ENCODE measurements at places on chromosomes 7 and 10.

DNA sequence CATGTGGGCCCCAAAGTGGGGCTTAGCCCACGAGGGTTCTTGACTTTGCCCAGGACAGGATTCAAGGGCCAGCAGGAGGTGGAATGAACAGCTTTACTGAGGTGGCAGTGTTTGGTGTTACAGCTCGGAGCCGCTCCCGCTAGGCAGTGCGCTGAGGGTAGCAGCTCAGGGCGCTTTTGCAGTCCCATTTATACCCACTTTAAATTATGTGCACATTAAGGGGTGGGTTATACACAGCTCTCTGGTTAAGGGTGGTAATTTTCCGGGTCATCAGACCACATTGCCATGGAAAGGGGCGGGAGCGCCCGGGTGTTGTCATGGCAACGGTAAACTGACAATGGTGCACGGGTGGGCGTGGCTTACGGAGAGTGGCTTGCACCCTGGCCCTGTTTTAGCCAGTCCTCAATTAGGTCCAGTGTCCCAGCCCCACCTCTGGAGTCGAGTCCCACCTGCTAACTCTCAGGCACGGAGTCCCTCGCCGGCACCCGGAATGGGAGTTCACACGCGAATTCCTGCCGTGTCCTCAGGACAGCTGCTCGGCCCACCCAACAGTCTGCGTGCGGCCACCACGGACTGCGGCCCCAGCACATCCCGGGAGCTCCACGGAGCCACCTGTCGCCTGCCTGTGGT is 58.2 kb upstream of the PDGFA start:
- DNase-seq = no peak

DNA sequence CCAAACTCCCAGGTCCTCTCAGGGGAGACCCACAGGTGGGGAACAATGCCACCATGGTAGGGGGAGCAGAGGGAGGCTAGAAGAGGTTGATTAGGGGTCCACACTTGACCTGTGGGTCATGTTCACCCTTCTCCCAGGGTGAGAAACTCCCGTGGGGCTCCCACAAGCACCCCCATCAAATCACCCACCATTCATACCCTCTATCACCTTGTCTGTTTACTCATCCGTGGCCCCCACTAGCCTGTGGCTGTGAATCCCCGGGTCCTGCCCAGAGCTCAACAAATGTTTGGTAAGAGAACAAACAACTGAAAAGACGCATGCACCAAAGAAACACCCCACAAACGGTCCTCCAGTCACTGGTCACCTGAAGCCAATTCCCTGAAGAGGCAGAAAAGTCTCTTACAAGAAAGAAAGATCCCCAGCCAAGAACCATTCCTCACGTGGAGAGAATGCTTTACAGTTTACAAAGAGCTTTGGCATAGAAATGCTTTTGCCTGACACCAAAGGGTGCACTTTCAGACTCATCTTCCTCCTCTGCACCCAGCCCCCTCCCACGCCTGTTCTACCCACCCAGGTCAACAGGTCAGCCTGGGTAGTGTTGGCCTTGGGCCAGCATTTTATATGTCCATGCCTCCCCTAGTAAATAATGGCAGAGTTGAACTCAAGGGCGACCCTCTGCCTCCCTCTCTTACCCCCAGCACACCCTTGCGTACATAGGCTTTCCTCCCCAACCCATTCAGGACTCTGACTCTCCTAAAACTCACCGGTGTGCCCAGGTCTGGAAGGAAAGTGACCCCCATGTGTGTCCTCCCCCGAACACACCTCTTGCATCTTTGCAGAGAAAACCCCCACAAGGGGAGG is 1.9 kb downstream of the ZCCHC24 start:
- no peak for DNase-seq

GRCh38 chr10:48745662-48746245 is 61.1 kb downstream of the WDFY4 start:
- DNase-seq = no peak

- no peak for DNase-seq
These were observed 407.1 kb downstream of the DNAJB6 start for GRCh38 chr7:157743781-157744525.

- no peak for DNase-seq
These were observed 11.7 kb downstream of the CREB5 start for GRCh38 chr7:28423918-28424514.

DNA sequence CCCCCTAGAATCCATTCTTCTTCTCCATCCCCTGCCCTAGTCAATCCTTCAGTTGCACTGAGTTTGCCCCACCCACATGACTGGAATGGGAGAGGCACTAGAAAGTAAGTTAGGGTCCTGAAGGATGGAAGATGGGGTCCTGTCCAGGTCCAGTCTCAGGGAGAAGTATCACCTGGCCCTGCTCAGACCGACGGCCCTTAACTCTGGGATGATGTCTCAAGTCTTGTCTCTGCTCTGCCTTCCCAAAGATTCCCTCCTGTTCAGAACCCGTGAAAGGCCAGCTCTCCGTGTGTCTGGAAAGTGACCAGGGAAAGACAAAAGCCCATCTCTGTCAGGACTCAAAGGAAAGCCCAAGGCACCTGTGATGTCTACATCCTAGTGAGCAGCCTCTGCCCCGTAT is 88.8 kb downstream of the OAT start:
- DNase-seq = no peak

DNA sequence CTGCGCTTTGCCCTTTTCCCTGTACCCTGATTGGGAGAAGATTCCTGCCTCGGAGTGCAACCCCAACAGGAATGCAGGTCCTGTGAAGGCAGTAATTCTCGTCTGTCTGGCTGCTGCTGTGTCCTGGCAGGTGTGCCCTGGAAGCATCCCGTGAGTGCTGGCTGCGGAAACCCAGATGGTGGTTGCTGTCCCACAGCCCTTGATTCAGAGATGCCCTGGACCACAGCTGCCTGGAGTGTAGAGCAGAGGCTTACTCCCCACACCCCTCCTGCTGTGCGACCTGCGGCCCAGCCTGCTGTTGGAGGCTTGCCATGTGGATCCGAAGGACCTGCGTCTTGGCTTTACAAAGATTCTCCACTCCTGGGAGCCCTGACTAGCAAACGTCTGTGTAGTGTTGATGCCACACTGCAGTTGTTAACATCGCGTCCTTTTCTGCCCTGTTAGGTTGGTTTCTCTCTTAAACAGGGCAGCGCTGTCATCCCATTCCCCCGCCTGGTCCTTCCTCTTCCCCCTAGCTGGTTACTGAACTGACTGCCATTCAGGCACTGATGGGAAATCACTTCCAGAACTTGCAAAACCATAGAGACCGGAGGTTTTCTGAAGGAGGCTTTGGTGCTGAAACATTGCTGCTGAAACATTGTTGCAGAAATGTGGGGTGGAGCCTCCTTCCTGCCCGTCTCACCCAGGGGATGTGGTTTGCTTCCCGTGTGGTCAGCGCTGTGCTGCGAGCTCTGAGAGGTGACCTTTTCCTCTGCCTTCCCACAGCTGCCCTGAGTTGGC is 53.3 kb downstream of the DNAJB6 start:
- DNase-seq = no peak

- DNase-seq = no peak
These were observed 8.1 kb downstream of the MPP7 start for GRCh38 chr10:28294809-28295208.

- no peak for DNase-seq
These were observed 115.3 kb downstream of the KCNMA1 start for GRCh38 chr10:77522268-77522809.

GRCh38 chr7:81014266-81014665 is 95.4 kb upstream of the SEMA3C start:
- no peak for DNase-seq

- DNase-seq = no peak
These were observed 59.3 kb upstream of the KIAA1217 start for GRCh38 chr10:24149640-24150039.

DNA sequence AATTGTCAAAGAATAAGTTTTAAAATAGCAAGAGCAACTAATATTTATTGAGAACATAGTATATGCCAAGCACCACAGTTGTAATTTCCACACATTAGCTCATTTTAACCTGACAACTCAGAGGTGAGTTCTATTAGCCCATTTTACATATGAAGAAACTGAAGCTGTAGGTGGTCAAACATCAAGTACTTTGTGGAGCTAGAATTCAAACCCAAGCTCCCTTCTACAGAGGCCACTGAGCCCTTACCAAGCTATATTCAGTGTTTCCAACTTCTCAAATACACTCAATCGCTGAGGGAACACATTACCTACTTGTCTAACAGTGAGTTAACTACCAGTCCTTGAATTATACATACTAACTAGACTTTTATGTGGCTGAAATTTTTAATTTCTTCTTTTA is 236.6 kb downstream of the PARD3 start:
- DNase-seq = no peak

DNA sequence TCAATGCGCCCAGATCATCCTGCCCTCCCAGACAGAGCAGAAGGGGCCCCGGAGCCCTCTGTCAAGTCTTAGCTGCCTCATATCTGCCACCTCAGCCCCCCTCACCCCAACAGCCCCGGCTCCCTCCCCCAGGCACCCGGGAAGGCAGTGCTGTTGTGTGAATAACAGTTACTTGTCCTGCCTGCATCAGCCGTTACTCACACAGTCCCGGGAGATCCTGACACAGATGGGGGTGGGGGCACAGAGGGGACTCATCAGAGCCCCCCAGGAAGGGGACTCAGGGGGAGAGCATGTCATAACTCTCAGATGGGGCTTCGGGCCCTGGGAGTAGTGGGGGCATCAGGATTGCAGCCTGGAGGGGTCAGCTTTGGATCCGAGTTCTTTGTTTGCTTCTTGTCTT is 12.4 kb upstream of the SERPINE1 start:
- no peak for DNase-seq

DNA sequence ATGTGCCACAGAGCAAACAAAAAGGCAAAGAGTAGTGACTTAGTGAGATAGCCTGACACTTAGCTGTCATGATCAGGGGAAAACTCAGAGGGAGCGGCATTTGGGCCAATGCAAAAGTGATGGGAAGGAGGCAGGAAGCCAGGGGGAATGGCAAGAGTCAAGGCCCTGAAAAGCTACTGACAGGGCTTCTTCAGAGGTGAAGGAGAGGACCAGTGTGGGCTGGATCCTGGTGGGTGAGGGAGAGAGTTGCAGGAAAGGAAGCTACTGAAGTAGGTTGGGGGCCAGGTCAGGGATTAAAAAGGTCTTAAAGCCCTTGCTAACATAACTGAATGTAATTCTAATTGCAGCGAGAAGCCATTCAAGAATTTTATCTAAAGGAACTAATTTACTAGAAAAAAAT is 117.0 kb downstream of the AASS start:
- no peak for DNase-seq

GRCh38 chr7:54985426-54986330 is 33.1 kb upstream of the EGFR start:
- no peak for DNase-seq

DNA sequence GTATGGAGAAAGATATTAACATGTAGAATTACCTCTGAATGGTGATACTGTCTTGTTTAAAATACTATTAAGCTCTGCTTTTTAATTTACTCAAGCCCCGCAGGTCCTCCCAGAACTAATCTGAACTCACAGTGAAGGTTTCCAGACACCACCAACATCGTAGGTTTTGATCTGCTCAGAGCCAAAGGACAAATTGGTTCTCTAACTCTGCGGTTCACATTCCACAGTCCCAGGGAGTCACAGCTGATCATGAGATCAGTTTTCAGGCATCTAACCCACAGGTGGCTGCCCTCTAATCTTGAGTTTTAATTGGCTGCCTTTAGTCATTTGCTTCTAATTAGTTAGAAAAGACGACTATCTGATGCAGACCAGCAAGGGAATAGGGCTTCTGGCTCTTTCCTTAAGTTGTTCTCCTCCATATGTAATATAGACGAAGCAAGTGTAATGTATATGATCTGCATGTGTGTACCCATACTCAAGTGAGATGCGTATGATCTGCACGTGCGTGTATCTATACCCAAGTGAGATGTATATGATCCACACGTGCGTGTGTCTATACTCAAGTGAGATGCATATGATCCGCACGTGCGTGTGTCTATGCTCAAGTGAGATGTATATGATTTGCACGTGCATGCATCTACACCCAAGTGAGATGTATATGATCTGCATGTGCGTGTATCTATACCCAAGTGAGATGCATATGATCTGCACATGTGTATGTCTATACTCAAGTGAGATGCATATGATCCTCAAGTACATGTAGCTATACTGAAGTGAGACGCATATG is 331.5 kb upstream of the NPVF start:
- DNase-seq = no peak

- peak; percentile 6 for DNase-seq
These were observed 27.1 kb downstream of the PRLHR start for GRCh38 chr10:118568327-118568848.

GRCh38 chr10:130189608-130190054 is 53.4 kb downstream of the GLRX3 start:
- DNase-seq = no peak

DNA sequence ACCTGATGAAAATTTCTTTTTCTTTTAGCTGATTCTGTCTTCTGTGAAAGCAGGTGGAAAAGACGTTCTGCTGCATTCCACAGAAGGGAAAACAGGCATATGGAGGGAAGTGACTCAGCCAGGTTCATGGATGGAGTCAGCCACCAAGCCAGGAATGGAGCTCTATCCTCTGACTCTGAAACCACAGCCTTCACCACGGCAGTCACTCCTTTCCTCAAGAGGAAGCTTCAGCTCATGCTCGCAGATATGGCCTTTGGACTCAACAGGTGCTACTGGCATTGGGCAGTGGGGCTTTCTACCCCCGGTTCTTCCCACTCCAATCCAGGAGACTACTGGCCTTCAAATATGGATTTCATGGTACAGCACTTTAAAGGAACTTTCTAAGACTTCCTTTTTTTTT is 11.5 kb upstream of the PLAU start:
- DNase-seq = no peak

DNA sequence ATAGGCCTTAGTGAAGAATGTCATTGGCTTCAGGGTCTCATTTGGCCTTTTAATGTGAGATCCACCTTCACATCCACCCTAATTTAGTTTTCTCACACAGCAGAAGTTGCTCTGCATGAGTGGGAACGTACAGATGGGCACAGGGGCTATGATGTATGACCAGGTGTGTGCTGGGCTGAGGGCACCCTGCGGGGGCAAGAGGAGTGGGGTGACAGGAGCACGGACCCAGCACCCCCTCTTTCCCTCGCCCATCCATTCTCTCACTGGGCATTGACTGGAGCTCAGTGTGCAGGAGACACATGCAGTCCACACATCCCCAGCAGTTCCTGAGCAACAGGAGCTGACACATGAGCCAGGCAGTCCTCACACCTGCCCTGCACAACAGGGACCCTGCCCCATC is 95.1 kb upstream of the PPP2R2D start:
- no peak for DNase-seq

DNA sequence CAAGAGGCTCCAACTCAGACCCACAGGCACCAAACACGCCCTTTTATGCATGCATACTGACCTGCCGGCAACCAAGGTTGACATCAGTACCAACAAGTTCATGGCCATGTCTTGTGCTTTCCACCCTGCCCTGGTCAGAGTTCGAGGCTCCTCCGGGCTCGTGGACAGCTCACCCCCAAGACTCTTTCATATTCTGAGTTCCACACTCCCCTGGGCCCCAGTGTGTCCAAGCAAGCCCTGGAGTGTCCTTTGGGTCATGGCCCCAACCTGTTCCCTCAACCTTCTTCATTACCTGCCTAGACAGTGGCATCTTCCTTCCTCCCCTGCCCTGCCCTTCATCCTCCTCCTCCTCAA is 40.5 kb downstream of the HIF1AN start:
- DNase-seq = no peak

GRCh38 chr10:6229746-6230145 is 27.0 kb downstream of the PFKFB3 start:
- DNase-seq = no peak

- no peak for DNase-seq
These were observed 15.4 kb upstream of the CTBP2 start for GRCh38 chr10:125175807-125176206.
